ENCODE measurements at places on chromosomes 3 and 15.

DNA sequence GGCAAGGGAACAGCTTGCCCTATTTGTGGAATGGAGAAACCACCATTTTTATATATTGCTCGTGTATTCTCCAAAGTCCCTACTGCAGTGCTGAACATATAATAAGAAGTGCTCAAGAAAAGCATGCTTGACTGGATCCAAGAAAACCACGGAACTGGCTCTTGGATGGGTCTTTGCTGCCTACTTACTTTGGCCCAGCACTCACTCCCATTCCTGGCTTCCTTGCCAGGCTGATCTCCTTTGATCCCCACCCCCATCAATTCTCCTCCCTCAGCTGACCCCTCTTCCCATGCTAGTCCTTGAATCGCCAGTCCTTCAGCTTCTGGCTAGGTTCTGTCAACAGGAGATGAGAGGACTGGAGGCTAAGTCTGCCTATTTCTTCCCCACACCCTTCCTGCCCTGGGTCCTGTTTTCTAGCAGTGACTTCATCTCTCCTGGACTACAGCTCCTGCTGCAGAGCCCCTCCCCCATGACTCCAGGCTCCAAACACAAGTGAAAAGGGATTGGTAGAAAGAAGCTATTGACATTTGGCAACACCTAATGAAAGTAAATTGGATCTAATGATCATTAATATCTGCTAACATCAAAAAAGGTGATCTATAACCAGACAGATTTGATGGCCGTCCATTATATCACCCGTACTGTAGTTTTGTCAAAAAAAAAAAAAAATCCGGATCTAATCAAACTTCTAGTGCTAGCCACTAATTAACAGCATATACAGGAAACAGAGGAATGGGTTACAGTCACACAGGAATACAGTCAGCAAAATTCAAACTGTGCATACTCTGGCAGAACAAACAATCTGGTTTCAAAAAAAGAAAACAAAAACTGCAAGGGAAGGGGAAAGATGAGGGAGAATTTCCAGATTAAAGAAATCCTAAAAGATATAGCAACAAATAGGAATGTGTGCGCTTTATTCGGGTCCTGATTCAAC lies 7.8 kb downstream of the FAM240A start:
- DNase-seq, result no peak

- DNase-seq, result no peak
Observed at GRCh38 chr3:151130428-151130827, 45.0 kb downstream of the MED12L start.

DNA sequence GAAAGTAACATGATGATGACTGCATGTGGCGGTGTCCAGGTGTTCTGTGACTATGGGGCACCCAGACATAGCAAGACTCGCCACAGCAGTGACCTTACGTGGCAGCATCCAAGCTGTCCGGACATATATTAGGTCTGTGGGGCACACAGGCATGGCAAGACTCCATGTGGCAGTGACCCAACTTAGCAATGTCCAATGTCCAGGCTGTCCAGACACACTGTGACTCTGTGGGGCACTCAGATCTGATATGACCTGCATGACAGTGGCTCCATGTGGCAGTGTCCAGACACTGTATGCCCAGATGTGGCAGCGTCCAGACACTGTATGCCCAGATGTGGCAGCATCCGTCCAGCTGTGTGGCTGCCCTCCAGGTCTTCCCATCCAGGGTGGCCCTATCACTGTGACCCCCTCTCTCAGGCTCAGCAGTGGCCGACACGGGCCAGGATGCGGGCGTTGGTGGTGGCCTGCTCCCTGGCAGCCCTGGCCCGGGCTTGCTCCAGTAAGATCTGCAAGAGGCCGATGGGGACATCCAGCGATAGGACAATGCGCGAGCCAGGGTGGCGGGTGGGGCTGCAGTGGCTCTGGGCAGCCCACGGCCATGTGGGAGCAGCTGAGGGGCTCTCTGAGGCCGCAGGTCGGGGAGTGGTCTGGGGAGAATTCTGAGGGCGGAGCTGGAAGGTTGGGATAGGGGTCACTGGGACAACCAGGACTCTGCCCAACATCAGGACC lies 1.1 kb downstream of the UCN2 start:
- no peak for DNase-seq

GRCh38 chr3:24242012-24242698 lies 252.5 kb downstream of the THRB start:
- DNase-seq, result no peak

Measured in stimulated activated CD8-positive, alpha-beta memory T cell treated with anti-CD3 and anti-CD28 coated beads, Interleukin-15, amount 100 ng/mL, for 24 hours (primary cell).